GF-D8 (cell line): ENCODE measurements at places on chromosomes 7 and 10.
A peak's percentile ranks its signal among the peaks of the same experiment; 100 is the strongest.

- DNase-seq: no peak
These were observed 183.7 kb downstream of the FGFR2 start for GRCh38 chr10:121414366-121415062.

DNA sequence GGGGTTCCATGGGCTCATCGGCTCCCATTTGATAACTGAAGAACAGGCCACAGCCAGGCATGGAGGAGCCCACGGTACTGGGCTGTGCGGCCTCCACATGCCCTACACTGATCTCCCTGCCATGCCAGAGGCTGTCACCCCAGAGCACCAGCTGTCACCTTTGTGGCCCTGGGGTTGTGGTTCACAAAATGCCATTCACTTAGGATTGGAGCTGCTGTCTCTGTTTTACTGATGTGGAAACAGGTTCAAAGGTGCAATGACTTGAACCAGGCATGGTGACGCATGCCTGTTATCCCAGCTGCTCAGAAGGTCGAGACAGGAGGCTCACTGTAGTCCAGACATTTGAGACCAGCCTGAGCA lies 4.3 kb upstream of the UPK3B start:
- no peak for DNase-seq

- DNase-seq: no peak
These were observed 291.2 kb downstream of the KIF20B start for GRCh38 chr10:89992575-89992974.

GRCh38 chr7:88317422-88317821 lies 10.7 kb upstream of the STEAP4 start:
- DNase-seq: no peak

DNA sequence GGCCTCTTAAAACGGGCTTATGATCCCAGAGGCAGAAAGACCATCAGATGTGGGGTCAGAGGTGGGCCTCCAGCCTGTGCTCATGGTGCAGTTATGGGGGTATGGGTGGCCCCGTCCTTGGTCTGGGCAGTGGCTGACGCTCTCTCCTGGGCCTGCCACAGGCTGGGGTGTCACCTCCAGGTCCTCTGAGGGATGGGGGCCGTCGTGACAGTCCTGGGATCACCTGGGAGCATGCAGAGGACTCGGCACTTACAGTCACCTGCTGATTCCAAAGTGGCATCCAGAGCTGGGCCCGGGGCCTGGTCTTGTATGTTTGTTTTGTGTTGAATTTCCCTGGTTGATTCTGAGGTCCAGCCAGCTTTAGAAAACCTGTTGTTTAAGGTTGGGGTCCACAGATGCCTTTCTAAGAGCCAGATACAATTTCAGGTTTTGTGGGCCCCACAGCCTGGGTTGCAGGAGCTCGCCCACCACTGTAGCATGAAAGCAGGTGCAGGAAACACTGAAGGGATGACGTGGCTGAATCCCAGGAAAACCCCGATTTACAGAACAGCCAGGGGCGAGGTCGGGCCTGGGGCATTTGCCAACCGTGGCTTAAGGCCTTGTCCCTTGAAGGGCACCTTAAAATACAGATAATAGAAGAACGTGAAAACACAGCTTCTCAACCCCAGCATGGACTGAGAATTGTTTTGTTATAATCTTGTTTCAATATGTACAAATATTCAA lies 170.7 kb upstream of the PPP2R2D start:
- DNase-seq: no peak

DNA sequence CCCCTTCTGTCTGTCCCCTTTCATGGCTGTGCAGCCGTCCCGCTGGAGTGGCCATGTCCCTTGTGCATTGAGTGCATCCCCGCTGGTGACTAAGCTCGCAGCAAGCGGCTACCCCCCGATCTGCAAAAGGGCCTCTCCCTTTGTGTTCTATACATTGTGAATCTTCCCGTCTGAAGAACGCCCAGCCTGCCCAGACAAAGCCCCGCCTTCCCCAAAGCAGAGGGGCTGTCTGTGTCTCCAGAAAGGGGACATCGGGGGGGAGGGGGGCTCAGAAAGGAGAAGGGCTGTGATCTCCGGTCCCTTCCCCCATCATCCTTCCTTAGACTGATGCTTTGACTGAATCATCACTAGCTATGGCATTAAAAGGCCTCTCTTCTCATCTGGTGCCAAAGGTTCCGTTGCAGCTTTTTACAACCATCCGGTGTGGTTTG lies 11.9 kb downstream of the NPTX2 start:
- no peak for DNase-seq

DNA sequence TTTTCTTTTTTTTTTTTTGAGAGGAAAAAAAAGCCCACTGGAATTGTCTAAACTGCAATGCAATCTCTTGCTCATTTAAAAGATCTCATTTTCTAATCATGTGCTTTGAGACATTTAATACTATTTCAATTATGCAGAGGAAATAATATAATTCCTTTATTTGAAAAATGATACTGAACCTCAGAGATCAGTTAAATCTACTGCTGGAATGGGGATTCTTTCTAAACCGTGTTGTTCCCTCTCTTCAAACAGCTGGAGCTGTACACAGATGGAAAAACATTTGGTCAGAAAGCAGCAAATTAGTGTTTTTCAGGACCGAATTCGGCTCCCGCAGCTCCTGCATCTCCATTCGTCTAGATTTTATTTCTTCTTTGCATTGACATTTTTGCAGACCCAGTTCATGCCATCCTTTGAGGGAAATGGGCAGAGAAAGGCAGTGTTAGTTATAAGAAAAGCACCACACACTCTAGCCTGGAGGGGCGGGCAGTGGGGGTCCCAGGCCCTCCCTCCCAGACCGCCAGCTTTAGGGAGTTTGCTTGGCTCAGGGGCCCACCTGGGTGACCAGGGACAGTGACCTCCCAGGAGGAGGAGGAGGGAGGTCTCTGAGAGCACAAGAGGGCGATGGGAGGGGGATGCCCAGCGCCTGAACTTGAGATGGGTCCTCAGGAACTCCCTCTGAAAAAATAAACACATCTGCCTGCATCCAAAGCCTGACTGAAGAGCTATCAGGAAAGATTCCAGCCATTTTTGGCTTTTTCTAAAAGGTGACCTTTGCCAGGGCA lies 32.4 kb downstream of the TRIM8 start:
- no peak for DNase-seq

- DNase-seq: no peak
These were observed 2.1 kb downstream of the ETV1 start for GRCh38 chr7:13987395-13987794.

GRCh38 chr7:86939197-86939814 lies 120.1 kb downstream of the ELAPOR2 start:
- DNase-seq: no peak

DNA sequence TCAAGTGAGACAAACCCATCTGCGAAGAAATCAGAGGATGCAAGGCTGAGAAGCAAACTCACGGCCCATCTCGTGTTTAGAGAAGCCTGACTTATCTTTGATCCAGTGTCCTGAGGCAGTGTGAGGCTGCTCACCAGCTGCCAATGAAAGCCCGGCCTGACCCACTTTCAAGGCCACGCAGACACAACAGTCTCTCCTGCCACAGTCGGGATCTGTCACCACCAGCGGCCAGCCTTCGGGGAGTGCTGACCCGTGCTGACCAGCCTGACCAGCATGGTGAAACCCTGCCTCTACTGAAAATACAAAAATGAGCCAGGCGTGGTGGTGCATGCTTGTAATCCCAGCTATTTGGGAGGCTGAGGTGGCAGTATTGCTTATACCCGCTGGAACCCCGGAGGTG lies 7.4 kb upstream of the DNAJB6 start:
- no peak for DNase-seq

GRCh38 chr10:102274062-102274461 lies 28.7 kb downstream of the GBF1 start:
- no peak for DNase-seq

DNA sequence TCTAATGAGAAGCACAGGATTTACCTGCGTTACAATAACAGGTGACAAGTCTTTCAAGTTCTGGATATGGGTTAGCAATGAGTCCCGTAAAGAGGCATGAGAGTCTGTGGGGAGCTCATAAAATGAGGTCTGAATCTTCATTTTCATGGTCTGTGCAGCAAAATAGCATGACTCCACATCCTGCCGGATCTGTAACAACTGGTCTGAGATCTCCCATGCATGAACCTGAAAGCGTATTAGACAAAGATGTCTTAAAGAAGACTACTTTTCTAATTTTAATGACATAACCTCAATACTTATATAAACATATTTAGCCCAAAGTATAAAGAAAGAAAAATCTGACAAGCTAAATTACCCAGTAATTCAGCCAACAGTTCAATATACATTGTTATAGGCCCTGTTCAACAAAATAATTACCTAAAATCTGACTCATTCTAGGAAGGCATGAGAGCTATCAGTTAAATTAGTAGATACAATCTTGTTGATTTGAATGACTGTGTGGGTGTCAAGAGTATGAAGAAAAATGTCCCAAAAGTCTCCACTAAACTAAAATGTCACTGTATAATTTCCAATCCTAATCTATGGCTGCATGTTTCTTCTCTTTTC lies 36.9 kb downstream of the TNPO3 start:
- DNase-seq: no peak

- DNase-seq: no peak
These were observed 35.2 kb downstream of the CAMK2B start for GRCh38 chr7:44290252-44290620.

DNA sequence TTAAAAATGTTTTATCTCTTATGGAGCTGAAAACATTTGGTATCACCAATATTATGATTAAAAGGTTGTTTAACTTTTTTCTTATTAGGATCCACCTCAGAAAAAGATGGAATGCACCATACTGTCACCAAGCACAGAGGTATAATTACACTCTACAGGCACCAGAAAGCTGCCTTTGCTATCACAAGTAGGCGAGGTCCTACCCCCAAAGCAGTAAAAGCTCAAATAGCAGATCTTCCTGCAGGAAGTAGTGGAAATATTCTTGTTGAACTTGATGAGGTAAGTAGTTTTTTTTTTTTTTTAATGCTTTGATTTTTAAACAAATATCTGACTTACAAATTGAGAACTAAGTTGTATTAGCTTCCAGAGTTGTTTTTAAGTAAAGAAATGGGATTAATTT lies 68.5 kb downstream of the BTAF1 start:
- DNase-seq: no peak

GRCh38 chr7:30815951-30816644 lies 44.9 kb downstream of the MINDY4 start:
- no peak for DNase-seq

- DNase-seq: peak; percentile 23
These were observed 22.0 kb upstream of the FZD1 start for GRCh38 chr7:91242097-91242844.

- no peak for DNase-seq
These were observed 90.0 kb upstream of the PLXNA4 start for GRCh38 chr7:132666071-132666773.

DNA sequence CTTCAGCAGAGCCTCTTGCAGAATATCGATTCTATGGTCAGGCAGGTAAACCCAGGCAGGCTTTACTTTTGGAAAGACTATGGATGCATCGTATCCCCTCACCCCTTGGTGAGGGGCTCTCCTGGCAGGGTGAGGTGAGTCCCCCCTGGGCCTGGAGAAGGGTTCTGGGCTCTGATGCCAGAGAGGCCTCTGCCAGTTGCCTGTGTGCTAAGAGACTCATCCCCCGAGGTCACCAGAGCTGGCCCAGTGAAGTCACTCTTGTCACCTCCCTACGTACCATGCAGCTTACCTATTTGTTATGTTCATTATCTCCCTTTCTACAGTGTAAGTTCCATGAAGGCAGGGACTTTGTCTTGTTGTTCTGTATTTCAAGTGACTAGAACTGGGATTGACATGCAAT lies 51.3 kb downstream of the TSPAN15 start:
- DNase-seq: no peak

DNA sequence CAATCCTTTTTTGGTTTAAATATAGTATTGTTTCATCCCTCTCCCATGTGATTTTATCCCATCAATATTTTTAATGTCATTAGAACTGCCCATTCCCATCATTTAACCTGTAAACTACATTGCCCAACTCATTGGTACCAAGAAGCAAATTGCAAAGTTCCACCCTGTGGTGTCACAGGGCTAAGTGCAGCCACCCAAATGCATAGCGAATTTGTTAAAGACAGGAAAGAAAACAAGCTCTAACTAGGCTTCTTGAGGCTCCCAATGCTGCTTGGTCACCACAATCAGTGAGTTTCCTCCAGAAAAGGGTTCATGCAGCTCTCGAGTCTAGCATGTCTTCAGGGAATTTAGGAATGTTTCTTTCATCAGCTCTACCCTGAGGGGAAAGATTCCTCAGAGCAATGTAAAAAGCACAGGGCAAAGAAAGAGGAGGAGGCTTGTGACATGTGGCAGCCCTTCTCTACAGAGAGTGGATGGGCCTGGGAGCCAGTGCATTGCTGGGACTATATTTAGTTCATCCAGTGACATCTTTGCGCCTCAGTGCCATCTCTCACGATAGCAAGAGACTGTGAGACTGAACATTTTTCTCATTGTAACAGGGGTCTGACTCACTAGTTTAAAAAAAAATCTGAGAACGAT lies 58.1 kb downstream of the CAV1 start:
- no peak for DNase-seq

GRCh38 chr10:112880633-112881530 lies 69.2 kb upstream of the TCF7L2 start:
- DNase-seq: no peak

- DNase-seq: no peak
These were observed 13.7 kb downstream of the NPTX2 start for GRCh38 chr7:98630770-98631169.

DNA sequence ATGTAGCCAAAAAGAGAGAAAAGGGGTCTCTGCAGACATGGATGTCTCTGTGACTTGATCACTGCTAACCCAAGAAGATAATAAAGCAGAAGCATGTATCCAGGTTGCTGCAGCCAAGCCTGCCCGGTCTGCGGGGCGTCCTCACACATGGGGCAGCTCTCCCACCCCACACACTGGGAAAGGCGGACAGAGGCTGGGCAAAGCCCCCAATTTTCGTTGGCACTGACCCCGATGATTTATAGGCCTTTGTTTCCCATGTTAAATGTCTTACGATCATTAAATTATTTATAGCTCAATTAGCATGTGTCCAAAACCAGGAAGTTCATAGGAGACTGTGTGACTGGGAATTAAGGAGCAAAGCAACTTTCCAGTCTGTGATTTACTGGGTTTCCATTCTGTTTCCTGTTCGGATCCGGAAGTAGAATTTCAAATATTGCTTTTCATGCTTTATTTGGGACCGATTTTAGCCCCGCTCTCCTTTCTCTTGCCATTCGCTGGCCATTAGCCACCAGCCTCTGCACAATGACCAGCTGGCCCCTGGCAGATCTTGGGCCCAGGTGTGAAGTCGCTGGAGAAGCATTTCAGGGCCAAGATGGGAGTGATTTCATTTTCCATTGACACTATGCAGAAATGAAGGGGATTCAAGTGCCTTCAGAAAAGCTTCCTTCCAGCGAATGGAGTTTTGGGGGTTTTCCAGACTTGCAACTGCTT lies 91.6 kb downstream of the EGFR start:
- DNase-seq: no peak
